Kidney (tissue), 22 donors: ENCODE measurements at places on chromosomes 1 and 21. TPM values are rescaled to one million over a fixed set of nuclear protein-coding genes. Genes with fewer than 3 reads are reported as not detected.

Gene MPZ
- 4.1 TPM for total RNA-seq

Gene KLF17
- total RNA-seq = not detected

DNA sequence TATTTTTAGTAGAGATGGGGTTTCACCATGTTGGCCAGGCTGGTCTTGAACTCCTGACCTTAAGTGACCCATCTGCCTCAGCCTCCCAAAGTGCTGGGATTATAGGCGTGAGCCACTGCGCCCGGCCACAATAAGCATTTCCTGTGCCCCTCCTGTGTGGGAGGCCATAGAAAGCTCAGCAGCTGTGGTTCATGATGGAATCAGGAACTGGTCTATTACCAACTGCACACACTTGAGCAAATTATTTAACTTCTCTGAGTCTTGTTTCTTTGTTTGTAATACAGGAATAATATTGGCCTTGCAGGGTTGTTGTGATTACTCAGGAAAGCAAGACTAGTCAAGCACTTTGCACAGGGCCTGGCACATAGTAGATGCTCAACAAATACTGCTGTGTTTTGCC, 15.0 kb downstream of the RHBG start:
- no peak for DNase-seq

- DNase-seq = no peak
Observed at GRCh38 chr1:17053086-17053684, 647 bp downstream of the SDHB start.

Gene HFM1
- total RNA-seq = 1.2 TPM

DNA sequence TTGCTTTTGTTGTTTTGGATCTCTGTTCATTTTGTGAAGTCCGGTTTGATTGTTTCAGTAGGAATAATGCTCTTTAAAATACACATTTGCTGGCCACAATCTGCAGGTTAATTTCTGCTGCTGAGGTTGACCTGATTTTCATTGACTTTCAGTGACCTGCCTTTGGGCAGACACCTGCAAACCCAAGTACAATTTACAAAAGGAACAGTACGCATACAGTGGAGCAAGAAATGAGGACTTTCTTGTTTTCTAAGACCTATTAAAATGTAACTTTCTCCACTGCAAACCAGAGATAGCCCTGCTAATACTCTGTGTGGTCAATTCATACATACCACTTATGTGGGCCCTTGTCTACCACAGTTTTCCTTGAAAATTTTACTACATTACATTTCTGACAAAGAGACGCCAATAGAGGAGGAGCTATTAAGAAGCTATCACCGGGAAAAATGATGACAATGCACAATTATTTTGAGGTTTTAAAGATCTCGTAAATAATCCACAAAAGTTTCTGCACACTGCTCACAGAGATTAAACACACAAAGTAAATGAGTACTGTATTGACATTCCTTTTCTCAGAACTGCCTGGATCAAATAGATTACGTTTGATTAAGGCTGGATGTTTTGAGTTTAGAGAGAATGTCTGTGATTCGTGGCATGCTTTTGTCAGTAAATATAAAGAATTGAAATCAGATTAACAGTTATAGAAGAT, 141.9 kb downstream of the SDCCAG8 start:
- no peak for DNase-seq

GRCh38 chr1:155167166-155168104, 5.7 kb downstream of the KRTCAP2 start:
- DNase-seq = peak; percentile 91

GRCh38 chr1:231423648-231424047, 1.6 kb upstream of the EGLN1 start:
- no peak for DNase-seq

GRCh38 chr1:168513656-168514404, 30.0 kb downstream of the XCL2 start:
- DNase-seq = peak; percentile 38

- no peak for DNase-seq
Observed at GRCh38 chr21:38120984-38121855, 135.6 kb upstream of the KCNJ15 start.

DNA sequence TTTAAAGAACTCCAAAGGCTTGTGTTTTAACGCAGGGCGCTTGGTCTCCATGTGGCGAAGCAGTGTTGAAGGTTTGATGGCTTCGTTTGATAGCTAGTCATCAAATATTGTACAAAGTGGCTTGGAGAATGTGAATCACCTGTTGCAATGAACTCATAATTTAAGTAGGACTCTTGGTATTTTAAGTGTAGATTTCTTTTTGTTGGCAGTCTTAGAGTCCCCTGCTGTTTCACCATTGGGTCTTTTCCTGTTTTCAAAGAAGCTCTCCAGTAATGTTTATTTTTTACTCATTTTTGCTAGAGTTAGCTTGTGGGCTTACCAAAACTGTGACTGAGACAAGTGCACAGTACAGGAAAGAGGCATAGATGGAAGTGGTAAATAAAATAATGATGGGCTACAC, 26.2 kb downstream of the RASAL2 start:
- DNase-seq = no peak

Gene ARHGAP30
- 21.6 TPM for total RNA-seq

GRCh38 chr1:153288634-153289275, 24.0 kb downstream of the PGLYRP3 start:
- no peak for DNase-seq

Gene NTRK1
- total RNA-seq = 1.0 TPM

DNA sequence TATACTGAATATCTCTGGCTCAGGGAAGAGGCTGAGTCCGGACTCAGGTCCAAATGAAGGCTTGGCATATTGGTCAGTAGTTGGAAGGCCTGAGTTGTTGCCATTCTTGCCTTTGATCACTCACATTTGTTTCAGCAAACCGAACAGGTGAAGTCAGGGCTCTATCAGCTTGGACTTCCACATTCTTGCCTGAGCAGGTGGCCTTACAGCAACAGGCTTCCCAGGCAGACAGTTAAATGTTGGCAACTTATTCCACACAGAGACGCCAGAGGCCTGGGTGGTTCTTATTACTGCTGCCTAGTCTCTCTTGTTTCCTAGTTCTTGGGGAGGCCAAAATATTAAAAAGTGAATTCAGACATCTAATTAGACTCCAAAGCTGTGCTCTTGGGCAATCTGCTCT, 36.6 kb downstream of the XCL2 start:
- no peak for DNase-seq

DNA sequence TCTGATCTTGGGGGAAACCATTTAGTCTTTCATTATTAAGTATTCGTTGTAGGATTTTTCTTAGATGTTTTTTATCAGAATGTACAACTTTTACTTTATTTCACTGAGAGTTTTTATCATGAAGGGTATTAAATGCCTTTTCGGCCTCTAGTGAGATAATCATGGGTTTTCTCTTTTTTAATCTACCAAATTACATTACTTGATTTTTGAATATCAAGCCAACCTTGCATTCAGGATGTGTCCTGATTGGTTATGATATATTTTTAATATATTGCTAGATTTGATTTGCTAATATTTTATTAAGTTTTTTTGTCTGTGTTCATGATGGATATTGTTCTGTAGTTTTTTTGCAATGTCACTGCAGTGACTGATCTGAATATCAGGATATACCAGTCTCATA, 9.4 kb downstream of the NUF2 start:
- no peak for DNase-seq

GRCh38 chr1:246078126-246078887, 428.8 kb downstream of the SMYD3 start:
- no peak for DNase-seq

GRCh38 chr1:95325349-95325748, 91.3 kb downstream of the RWDD3 start:
- no peak for DNase-seq

Gene S100A14
- total RNA-seq = 75.9 TPM

Gene SH3BGRL3
- total RNA-seq = 140 TPM

GRCh38 chr1:245571815-245572294, 417.1 kb downstream of the KIF26B start:
- DNase-seq = peak; percentile 62

Gene HMGCS2
- total RNA-seq = 3.9 TPM

Gene LRRC53
- not detected for total RNA-seq

DNA sequence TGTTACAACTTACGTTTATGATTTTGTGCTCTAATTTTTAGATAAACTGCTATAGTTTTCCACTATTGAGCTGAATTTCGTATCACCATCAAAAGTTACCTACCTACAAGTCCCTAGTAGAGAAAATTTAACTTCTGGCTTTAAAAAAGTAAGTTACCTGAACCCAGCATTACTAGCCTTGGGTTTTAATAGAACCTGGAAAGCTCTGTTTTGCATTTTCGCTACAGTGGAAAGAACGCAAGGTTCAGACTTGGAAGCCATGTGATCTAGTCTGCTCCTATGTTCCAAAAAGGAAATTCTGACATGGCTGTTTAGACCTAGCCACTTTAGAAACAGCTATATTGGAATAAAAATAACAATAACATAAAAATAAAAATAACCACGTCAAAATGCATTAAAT, 110.5 kb downstream of the SLC45A1 start:
- DNase-seq = no peak

GRCh38 chr1:2517966-2518365, 8.4 kb downstream of the PANK4 start:
- DNase-seq = no peak

- DNase-seq = no peak
Observed at GRCh38 chr21:40540216-40540615, 306.7 kb downstream of the DSCAM start.

Gene LCE2B
- total RNA-seq = not detected

Gene RAB7B
- 2.0 TPM for total RNA-seq

Gene ANGPTL3
- 0.41 TPM for total RNA-seq

GRCh38 chr21:46208761-46209721, 19.5 kb downstream of the LSS start:
- DNase-seq = no peak

DNA sequence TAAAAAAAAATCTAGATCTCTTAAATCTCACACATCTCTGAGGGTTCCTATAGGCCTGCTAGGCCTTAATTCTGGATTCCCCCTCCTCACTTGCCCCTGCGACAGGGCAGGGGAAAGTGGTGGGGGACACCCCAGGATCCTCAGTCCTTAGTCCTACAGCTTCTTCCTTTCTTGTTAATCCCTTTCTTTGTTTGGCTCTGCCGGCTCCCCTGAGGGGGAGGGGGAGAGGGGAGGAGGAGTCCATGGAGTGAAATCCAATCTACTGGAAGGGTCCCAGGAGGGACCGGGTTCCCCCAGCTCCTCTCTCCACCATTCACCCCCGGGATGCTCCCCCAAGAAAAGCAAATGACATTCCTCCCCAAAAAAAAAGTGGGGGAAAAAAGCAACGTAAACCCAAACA, 8.5 kb downstream of the MEX3A start:
- DNase-seq = peak; percentile 69

DNA sequence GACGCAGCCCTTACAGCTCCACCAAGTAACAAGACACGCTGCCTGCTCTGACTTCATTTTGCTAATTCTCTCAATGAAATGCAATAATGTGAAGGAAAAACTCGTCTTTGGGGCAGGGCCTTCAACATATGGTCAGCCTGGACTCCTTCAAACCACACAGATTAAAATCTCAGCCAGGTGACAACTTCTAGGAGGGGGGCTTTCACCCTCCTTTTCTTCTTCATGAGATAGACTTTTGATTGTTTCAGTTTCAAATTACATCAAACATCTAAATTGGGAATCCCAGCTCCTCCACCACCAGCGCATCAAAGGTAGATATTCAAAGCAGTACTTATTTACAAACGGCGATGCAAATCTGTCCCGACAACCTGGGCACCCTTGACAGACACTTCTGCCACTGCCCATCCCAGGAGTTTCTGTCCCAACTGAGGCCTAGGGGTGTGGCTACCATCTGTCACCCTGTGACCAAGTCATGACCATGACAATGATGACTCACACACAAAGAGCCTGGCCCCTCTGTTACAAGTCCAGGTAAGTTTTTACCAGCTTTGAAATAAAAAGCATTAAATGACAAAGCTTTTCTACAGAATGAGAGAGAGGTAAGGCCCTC, 29.7 kb downstream of the SSBP3 start:
- no peak for DNase-seq

Gene LCE2C
- total RNA-seq = not detected

Gene FAM72D
- not detected for total RNA-seq

DNA sequence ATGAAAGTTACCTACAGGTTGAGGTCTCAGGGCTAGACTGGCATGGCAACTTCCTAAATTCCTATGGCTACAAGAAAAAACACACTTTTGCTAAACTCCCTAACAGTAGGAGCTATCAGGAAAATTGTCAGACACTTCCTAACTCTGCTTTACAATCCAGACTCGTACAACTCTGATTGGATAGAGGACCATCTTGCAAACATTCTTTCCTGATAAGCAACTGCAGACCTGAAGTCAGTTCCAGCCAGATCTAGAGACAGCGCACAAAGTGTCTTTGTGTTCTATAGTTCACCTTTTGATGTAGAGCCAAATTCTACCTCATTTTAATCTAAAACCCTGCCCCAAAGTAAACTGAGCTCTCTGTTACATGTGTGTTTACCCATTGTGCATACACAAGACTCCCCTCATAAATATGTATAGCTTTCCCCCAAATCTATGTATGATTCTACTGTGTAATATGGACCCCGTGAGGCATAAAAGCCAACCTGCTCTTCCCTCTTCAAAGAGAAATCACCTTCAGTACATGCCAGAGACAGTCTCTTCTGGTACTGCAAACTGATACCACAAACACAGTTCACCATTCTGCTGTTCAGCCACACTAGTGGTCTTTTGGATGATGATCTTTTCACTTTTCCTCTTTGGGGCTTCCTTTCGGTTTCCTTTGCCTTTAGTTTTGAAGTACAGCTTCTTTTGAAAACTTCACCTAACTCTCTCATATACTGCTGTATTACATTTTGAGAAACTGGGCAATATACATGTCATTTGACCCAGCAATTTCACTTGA, 21.7 kb downstream of the ZP4 start:
- no peak for DNase-seq

Gene SPRR2E
- total RNA-seq = not detected
